ENCODE measurements at places on chromosomes 3 and 15.

DNA sequence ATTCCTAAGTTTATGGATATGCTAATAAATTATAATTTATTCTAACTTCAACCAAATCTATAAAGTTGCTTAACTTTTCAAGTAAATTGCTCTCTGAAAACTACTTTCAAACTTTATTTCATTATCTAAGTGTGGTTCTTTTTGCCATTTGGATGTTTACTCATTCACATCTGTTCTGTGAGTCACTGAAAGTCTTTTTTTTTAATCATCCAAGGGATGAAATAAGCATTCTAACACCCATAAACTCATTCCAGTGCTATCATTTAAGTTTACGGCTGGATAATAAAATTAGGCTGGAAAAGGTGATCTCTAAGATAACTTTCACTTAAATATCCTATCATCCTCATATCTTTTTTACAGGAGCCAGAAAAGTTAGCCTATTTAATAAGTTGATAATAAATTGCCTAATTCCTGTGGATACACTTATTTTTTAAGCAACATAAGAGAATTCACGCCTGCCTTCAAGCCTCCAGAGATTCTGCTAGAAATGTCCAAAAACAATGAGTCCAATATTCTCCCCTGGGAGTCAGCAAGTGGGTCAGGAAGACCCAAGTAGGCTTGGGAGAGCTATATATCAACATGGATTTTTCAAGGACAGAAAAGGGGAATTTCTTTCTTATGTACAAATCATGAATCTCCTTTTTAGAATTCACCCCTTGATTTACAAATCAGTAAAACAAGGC, 25.8 kb downstream of the SCG3 start:
- no peak for DNase-seq

- DNase-seq, result no peak
These were observed 148.0 kb upstream of the OSTN start for GRCh38 chr3:191051037-191051436.

DNA sequence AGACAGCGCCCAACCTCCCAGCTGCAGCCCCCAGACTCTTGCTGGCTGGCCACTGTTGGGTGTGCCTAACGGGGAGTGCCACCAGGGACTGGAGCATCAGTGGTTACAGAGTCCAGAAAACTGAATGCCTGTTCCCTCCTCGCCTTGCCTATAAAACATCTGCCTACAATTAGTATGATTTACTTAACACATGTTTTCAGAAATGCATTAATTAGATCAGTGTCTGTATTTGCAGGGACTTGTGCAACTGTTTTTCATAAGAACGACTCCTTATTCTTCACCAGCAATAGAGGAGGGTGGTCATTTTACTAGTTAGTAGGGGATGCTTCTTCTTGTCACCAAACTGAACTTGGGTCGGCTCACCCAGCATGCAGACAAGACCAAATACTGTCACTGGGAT, 248.7 kb downstream of the GABRG3 start:
- no peak for DNase-seq

- DNase-seq, result no peak
These were observed 8.5 kb upstream of the FGD5 start for GRCh38 chr3:14810070-14810791.

DNA sequence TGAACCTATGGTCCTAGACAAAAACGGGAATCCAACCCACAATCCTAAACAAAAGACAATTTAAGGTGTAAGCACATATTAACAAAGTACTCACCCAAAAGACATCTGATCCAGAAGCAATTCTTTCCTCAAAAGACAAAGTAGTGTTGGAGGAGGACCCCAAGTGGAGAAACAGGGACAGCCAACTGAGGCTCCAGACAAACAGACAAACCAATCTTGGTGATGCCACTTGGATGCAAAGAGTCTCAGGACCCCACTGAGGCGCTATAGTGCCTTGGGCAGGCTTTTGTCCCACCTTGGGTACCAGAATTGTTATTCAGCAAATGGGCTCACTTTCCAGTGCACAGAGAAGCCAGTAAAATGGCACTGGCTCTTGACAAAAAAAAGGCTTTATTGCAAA, 613.8 kb downstream of the DIPK2A start:
- DNase-seq, result no peak

- DNase-seq, result no peak
These were observed 15.4 kb upstream of the BTLA start for GRCh38 chr3:112514527-112515128.

DNA sequence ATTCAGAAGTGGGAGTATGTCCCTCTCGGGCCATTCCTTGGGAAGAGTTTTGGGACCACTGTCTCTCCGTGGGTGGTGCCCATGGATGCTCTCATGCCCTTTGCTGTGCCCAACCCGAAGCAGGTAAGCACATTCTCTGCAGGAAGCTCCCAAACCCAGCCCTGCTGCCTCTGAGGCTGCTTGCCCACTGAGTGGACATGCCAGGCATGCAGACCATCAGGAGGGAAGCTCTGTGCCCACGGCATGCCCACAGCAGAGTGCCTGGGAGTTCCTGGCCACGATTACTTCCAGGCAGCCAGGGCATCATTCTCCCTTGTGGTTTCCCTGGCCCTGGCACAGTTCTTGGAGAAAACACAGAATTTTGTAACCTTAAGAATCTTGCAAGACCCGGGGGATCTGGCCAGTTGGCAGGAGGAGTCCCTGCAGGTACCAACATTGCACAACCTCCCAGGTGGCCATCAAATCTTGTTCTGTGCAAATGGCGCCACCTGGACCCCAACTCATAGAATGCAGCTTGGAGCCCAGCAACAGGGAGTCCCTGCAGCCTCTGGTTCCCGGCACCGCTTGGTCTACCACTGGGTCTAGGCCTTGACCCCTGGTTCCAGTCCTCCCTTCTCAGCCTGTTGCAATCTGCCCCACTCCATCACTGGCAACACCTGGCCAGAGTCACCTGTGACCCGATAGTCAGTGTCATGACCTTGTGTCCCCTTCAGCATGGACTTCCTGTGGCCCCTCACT, 20.4 kb downstream of the FAH start:
- peak; percentile 63 for DNase-seq

GRCh38 chr15:79371591-79371990, 60.5 kb upstream of the MINAR1 start:
- no peak for DNase-seq

- DNase-seq, result no peak
These were observed 517.9 kb downstream of the MECOM start for GRCh38 chr3:169145540-169146178.

DNA sequence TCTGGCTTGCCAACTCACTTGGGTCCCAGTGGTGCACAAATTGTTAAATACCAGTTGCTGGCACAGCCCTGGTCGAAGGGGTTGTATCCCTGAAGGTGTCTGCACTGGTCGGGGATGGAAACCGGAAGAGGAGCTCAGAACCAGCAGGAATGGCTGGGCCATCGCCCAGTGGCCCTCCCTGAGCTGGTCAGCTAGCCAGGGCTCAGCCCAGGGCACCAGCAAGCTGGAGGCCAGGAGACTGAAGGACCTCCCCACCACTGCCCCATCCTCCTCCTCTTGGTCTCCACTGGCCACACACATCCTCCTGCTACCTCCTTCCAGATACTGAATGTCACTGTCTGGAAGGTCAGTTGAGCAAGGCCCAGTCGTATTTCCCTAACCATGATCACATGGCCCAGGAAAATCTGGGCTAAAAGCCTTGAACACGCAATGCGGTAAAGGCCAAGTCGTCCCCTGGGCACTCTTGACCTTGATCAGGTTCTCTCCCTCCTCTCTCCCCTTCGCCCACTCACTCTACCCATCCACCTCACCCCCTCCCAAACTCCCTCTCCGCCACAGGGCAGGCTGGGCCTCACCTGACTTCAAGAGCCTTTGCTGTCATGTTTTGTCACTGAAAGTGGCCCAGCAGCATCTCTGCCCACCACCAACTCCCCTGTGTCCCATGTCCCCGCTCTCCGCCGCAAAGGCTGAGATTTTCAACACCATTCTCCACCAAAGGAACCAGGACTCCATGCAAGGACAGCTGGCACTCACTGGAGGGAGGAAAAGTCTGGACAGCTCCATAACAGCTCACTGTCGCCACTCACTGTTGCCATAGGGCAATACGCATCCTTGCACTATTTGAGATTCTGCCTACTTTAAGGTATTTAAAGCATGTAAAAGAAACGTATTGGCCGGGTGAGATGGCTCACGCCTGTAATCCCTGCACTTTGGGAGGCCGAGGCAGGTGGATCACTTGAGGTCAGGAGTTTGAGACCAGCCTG, 12.1 kb downstream of the ZDHHC19 start:
- no peak for DNase-seq

DNA sequence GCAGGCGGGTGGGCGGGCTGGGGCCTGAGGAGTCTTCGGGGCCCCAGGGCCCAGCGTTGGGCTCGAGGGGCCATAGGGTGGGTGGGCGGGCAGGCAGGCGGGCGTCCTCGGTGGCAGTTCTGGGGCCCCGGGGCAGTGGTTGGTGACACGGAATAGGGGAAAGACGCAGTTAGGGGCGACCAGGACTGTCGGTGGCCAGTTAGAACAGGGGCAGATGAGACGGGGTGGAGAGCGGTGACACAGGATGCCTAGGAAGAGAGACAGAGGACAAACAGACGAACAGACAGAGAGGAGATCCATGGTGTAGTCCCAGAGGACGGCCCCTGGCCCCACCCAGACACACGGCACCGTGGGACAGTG, 36.5 kb downstream of the GRIP2 start:
- no peak for DNase-seq

- DNase-seq, result no peak
These were observed 444.7 kb upstream of the ARPP21 start for GRCh38 chr3:35194666-35195065.

DNA sequence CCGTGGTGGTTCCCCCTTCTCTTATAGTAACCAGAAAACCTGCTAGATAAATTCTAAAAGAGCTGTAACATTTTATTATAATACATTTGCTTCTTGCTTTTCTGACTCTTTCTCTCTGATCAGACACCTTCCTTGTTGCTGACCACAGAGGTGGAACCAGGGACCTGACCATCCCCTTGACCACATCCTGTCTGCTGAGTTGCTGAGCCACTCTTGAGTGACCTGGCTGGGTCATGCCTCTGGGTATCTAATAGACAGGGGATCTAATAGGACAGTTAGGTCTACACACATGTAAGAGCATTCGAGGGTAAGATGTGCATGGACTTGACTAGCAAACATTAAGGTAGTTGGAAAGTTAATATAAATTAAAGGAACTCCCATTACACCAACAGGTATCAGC, 22.8 kb upstream of the TRIM59 start:
- no peak for DNase-seq

DNA sequence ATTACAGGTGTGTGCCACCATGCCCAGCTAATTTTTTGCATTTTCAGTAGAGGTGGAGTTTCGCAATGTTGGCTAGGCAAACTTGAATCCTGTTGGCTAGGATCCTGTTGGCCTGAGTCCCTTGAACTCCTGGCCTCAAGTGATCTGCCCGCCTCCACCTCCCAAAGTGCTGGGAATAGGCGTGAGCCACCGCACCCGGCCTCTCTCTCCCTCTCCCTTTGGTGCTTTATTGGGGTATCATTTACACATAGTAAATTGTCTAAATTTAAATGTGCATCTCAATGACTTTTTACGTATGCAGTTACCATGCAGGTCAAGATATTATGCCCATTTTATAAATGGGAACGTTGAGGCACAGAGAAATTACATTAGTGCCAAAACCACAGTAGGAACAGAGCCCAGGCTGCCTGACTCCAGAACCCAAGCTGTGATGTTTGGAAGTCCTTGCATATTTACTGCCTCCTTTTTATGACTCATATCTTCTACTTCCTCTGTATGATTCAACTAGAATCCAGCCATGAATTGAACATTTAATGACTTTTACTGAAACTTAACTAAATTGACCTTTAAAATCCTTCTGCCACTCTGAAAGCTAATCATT, 34.0 kb upstream of the RPP14 start:
- no peak for DNase-seq

- no peak for DNase-seq
These were observed 694.9 kb downstream of the ZBBX start for GRCh38 chr3:166685246-166685645.

DNA sequence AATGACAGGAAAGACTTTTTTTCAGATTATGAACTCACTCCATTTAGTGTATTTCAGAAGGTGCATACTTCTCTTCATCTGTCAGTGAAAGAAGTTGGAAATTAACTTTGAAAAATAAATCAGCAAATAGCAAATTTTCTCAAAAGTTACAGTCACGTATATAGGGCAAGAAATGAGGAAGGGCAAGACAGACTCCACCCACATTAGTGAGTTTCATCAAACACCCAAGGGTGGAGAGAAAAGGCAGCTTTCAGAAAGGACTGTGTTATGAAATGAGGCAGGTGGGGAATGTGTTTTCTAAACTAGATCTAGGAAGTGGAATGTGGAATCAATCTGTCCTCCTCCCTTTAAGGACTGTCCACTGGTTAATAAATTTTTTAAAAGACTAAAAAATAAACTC, 2.9 kb downstream of the SLC22A13 start:
- no peak for DNase-seq

DNA sequence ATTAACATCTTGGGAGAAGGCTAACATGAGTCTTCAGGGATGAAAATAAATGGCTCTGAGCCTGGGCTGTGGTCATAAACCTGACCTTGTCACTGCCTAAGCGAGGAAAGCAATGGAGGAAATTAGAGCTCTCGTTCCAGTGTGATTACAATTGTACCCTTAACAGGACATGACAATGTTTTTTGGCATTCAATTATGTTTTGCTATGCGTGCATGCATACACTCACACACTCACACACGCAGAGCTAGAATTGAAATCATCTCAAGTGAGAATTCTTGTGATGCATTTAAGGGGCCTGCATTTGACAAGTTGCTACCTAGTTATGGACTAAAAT, 24.1 kb downstream of the ZNF80 start:
- DNase-seq, result no peak

- DNase-seq, result no peak
These were observed 929.5 kb upstream of the ALCAM start for GRCh38 chr3:104437131-104437750.

DNA sequence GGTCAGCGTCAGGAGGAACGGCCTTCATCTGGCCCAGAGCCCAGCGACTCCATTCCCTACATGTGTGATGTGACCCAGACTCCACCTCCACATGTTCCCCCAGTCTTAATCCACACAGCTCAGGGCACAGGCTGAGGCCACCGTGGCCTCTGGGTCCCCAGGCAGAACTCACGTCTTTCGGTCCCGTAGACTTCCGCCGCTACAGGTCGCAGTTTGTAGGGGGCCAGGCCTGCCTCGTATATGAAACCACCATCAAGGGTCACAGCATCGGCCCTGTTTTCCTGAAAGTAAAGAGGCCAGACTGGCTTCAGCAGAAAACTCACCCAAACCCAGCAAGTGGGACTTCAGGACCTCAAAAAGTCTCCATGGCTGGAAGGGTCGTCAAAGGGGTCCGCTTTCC, 8.6 kb downstream of the LTF start:
- DNase-seq, result no peak

DNA sequence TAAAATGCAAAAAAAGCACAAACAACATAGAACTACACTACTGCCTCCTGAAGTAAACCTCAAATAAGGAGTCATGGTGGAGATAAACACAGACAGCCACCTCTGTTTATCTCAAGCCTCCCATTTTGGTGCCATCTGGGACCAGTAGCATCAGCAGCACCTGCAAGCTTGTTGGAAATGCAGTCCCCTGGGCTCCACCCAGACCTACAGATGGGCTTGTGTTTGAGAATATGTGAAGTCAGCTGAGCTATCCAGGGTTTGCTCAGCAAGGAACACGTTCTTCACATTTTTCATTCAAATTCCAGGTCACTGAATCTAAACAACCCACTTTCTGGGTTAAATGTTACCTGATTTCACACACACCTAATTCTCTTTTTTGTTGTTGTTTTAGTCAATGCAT, 45.5 kb downstream of the RASGRF1 start:
- no peak for DNase-seq

Measured in stimulated activated CD4-positive, alpha-beta T cell treated with anti-CD3 and anti-CD28 coated beads, TNF-alpha, amount 100 ng/mL, for 1 hour (primary cell).